ENCODE measurements at places on chromosomes 12 and 14. TPM values are rescaled to one million over a fixed set of nuclear protein-coding genes. Genes with fewer than 3 reads are reported as not detected.

KLHL33 gene
- 0.04 TPM for total RNA-seq

GALNT16 gene
- 9.5 TPM for total RNA-seq

PTPRQ gene
- total RNA-seq = 0.19 TPM

GRCh38 chr14:48751293-48751692 lies 834.9 kb downstream of the RPS29 start:
- DNase-seq = no peak

ACRBP gene
- total RNA-seq = 5.0 TPM

TMED10 gene
- 288 TPM for total RNA-seq

- DNase-seq = no peak
Measured at GRCh38 chr14:21923820-21924219, 250.2 kb upstream of the OR4E1 start.

NR4A1 gene
- 21.7 TPM for total RNA-seq

DNA sequence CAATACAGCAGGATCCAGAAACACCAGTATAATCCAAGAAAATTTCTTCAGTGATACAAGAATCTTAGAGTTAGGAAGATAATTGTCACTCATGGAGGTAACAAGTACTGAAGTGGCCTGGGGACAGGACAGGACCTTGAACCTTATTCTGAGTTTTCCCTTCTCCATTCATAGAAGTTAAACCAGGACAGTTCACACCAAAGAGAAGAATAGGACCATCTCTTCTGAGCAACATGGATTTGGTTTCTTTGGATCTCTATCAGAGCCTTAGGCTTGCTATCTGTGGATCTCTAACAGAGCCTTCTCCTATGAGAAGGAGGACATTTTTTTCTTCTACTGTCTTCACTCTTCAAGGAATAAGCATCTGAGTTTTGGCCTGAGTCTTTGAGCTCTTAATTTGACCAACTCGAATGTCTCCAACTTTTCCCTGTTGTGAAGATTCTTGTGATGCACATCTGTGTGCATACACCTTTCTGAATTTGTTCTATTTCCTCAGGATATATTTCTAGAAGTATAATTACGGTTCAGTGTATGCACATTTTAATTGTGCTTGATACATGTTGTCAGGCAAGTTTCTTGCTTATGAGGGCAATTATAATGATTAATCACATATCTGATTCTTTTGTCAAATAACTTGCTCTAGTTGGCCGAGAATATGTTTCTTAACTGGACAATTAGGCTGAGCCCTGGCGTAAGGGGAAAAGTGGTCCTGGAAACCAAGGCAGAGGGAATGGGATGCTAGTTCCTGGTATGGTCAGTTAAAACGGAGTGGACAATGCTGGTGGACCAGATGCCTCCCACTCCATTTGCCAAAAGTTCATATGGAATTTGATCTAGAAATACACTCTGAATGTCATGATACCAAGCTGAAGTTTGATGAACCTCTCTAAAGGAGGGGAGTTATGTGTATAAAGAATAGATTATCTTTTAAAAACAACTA lies 6.6 kb downstream of the KRT6A start:
- DNase-seq = no peak

- DNase-seq = no peak
Measured at GRCh38 chr12:28974883-28975282, 174.2 kb upstream of the FAR2 start.

- no peak for DNase-seq
Measured at GRCh38 chr12:49187184-49187583, 1.7 kb downstream of the TUBA1A start.

PRIMA1 gene
- total RNA-seq = 4.0 TPM

GRCh38 chr12:25985316-25986175 lies 27.1 kb downstream of the RASSF8 start:
- no peak for DNase-seq

DNA sequence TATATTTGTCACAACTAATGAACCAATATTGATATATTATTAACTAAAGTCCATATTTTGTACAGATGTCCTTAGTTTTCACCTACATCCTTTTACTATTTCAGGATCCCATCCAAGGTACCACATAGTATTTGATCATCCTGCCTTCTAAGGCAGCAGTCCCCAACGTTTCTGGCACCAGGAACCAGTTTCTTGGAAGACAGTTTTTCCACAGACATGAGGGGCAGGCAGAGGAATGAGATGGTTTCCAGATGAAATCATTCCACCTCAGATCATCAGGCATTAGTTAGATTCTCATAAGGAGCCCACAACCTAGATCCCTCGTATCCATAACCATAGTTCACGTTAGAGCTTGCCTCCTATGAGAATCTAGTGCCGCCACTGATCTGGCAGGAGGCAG lies 82.8 kb upstream of the BCL2L14 start:
- DNase-seq = no peak

- DNase-seq = no peak
Measured at GRCh38 chr12:2494486-2495192, 300.1 kb upstream of the FKBP4 start.

LYZ gene
- total RNA-seq = 11.1 TPM

DNA sequence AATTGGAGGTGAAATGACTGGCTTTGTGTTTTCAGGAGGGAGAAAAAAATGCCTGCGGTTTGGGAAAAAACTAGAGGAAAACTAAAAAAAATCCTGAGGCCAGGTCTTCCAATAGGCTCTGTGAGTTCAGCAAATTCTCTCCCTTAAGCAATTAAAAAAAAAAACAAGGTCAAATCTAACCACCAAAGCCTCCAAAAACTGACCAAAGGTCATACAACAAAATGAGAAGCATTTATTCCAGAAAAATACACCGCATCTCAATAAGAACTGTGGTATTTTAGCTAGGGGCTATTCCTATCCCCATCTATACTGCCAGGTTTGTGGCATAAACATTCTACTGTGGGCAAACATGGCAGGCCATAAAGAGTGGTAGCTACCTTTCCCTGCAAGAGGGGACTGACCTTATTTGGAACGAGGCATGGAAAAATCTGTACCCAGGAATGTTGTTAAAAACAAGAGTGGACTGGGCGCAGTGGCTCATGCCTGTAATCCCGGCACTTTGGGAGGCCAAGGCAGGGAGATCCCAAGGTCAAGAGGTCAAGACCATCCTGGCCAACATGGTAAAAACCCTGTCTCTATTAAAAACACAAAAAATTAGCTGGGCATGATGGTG lies 60.0 kb downstream of the LRP6 start:
- DNase-seq = no peak

CLEC4A gene
- 1.0 TPM for total RNA-seq

PIWIL1 gene
- total RNA-seq = not detected

DNA sequence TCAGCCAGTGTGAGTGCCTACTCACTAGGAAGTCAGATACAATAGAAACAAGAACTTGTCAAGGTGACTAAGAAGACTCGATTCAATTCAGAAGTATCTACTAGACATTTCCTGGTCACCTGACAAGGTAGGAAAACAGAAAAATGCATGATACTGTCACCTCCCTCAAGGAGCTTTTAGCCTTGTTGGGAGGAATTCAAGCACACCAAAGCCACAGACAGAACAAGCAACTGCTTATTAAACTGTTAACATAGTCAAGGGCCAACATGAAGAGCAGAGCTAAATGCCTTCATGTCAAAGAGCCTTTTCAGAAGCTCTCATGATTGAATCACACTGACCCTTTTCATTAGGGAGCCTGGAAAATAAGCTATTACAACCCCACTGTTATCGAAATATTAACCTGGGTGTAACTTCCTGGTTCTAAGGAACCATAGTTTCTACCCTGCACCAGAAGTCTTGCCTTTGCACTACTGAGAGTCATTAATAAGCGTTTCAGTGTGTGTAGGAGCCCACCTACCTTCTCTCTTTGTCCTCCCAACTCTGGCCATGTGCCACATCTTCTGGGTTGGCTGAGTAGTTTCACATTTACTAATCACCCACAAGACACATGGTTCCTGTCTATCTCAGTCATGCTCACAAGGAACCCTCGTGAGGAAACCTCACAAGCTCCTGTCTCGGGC lies 31.0 kb upstream of the LGALS3 start:
- no peak for DNase-seq

DNA sequence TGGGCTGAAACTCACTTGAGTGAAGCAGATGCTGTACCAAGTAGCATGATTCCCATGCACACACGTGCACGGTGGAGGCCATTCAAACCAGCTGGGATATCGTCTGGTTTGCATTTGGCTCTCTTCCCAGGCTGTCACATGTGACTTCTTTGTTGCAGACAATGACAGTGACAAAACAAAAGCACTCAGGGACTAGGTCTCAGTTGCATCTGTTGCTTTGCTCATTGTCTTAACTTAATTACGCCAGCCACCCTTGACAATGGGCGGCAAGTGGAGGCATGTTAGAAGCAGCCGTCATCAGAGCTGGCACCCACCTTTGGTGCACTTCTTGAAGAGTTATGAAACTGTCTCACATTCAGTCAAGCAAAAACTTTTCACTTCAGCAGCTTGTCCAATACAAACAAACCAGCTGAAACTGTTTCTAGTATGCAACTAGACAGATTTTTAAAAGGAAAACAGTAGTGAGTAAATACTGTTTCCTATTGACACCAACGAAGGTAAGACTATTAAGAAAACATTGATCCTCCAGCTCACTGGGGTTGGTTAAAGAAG lies 74.3 kb downstream of the IGF1 start:
- DNase-seq = no peak

DNA sequence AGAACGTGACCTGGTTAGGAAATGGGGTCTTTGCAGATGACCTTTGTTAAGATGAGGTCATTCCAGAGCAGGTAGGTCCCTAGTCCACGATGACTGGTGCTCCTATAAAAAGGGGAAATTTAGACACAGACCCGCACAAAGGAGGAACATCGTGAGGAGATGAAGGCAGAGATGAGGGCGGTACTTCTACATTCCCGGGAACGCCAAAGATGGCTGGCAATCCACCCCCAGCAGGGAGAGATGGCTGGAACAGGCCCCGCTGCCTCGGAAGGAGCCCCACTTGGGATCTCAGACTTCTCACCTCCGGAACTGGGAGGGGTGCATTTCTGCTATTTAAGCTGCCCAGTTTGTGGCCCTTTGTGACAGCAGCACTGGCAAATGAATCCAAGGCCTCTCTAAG lies 85.0 kb downstream of the ITPK1 start:
- no peak for DNase-seq

ANKRD13A gene
- 38.0 TPM for total RNA-seq

DNA sequence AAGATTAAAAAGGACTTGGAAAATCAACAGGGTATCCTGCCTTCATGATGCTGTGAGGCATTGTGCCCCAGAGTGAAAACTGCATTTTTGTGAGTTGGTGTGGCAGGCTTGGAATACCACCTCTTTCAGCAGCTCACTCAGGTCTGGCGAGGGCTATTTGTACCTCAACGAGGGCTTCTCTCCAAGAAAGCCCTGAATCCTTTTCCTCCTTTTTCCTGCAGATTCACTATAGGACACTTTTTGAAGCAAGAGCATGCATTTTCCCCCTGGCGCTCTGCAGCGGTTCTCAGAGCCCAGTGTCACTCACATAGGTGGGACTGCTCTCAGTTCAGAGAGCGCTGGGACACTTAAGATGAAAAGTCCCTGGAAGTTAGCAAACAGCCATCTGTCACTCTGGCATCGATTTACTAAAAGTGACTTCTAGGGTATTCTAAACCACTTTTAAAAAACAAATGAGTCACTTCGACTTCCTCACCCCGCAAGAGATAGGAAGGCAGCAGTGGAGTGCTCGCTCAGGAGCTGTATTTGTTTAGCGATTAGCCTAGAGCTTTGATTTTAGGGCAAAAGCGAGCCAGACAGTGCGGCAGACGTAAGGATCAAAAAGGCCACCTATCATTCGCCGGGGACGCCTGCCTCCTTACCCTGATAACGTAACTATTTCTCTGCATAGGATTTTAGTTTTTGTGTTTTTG lies 782 bp upstream of the LGR5 start:
- no peak for DNase-seq

BMP4 gene
- total RNA-seq = 2.7 TPM

- no peak for DNase-seq
Measured at GRCh38 chr12:126607867-126608266, 1542.6 kb downstream of the AACS start.

DNA sequence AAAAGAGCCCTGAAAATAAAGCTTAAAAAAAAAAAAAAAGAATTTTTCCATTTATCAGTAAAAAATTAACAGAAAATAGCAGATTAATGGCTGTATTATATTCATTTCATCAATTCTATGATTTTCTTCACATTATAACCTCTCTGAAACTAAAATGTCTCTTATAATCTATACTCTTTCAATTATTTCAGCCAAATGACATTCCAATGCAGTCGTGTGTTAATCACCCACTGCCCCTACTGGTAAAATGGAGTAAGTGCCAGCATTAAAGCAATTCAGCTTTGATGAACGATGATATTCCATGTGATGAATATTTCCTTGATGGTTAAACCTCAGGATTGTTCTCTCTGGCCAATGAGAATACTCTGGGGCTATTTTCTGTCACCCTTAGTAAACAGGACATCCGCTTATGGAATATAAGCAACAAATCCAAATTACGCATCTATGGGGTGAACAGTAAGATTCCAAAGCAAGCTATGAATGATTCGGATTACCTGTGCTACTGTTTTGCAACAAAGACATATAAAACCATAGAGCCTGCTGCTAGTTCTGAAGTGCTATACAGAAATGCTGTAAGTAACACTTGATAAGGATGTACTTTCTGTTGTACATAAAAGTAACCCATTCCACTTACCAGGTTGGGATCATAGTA lies 20.3 kb upstream of the SYCP3 start:
- DNase-seq = no peak

DNA sequence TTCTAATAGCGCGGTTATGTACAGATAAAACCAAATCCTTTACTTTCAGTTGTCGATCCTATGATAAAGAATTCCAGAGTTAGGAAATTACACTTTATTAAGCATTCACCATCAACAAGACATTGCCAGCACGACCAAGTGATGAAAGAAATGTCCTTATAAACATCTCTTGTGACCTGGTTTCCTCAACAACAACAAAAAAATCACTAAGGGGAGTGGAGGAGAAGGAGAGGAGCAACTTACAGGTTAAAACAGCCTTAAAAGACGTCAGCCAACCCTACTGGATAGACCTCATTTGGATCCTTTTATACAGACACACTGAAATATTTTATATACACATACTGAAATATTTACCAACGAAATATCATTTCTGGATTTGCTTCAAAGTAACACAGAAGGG lies 22.8 kb downstream of the SART3 start:
- no peak for DNase-seq

GPR132 gene
- 0.69 TPM for total RNA-seq

DNA sequence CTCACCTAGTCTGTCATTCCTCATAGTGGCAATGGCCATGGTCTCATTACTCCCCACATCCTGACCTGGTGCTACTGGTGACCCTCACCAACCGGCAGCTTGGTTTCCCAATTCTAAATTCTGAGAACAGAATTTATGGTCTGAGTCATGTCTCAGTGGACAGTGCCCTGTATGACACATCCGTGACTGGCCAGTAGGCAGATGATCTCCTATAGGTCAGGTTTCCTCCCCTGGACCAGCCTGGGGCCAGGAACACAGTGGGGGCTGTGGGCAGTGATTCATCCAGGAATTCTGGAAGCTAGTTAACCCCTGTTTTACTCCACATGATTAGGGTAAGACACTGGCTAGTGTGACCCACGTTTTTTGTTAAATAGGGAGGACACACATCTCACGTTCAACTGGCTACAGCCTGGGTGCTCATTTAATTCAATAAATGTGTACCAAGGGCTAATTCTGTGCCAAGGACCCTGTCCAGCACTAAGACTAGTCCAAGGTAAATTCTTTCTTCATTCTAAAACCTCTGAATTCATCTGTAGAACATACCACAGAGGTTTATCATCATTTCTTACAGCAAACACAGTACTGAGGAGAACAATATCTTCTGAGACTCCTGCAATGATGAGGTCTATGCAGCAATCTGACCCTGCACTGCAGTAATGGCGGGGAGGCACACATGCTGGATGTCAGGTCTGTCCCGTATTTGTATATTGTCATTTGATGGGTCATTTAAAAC lies 249.6 kb upstream of the TBX3 start:
- DNase-seq = no peak

All from progenitor cell of endocrine pancreas (in vitro differentiated cells).